NCI-H2171 (cell line): ENCODE measurements at places on chromosomes 13 and 19.

- DNase-seq, result no peak
These were observed 891.7 kb upstream of the SLC10A2 start for GRCh38 chr13:103957939-103958338.

DNA sequence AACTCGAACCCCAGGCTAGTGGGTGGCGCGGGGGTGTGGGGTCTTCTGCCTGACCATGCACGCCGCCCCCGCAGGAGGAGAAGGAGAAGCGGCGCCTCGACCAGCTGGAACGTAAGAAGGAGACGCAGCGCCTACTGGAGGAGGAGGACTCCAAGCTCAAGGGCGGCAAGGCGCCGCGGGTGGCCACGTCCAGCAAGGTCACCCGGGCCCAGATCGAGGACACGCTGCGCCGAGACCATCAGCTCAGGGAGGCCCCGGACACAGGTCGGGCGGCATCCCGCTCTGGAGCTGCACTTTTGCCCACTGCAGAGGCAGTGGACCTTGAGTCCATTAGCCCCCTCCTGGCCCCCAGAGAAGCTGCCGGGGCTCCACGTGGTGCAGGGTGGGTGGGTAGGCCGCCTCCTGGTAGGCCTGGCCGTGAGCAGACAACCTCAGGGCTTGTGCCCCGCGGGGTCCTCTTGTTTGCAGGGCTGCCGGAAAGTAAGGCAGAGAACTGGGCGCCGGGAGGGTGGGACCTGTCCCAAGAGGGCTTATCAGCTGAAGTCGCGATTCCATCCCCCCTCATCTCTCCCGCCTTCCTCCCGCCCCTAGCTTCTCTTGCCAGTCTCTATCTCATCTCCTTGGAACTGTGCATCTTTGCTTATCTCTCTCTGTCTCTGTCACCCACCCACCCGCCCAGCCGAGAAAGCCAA, 9.9 kb downstream of the CCDC124 start:
- DNase-seq, result peak; percentile 61

GRCh38 chr13:101941095-101941783, 460.6 kb downstream of the FGF14 start:
- DNase-seq, result peak; percentile 15

DNA sequence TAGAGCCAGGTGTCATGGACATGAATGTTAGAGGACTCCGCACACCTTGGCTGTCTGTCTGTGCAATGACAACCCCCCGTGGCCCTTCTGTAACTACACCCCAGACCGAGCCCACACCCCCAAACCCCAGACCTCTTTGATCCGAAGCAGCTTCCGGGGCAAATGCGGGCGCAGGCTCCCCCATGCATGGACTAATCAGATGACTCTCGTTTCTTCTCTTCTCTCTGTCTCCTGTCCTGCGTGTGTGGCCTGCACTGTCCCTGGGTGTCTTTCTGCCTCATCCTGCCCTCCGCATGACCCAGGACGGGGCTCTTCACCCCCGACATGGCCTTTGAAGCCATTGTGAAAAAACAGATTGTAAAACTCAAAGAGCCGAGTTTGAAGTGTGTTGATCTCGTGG, 38.9 kb downstream of the TMED1 start:
- DNase-seq, result no peak

- DNase-seq, result no peak
These were observed 1.4 kb downstream of the PARP4 start for GRCh38 chr13:24511019-24511815.

- DNase-seq, result no peak
These were observed 34.7 kb upstream of the DOCK9 start for GRCh38 chr13:99012539-99012938.

GRCh38 chr19:30387311-30388115, 15.3 kb downstream of the ZNF536 start:
- DNase-seq, result no peak

DNA sequence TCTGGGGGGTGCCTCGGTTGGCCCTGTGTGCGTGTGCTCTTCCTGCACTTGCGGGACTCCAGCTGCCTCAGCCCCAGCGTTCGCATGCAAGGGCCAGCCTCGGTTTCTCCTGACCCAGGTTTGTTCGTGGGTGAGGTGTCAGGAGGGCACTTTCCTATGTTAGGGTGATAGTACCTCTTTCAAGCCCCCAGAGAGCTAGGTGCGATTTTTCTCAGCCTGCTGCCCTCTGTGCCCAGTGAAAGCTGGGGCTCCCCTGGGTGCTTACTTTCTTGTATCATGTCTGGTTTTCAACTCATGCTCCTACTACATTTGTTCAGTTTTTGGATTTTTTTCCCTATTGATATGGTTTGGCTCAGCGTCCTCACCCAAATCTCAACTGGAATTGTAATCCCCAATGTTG, 289.2 kb downstream of the TEX29 start:
- DNase-seq, result no peak

DNA sequence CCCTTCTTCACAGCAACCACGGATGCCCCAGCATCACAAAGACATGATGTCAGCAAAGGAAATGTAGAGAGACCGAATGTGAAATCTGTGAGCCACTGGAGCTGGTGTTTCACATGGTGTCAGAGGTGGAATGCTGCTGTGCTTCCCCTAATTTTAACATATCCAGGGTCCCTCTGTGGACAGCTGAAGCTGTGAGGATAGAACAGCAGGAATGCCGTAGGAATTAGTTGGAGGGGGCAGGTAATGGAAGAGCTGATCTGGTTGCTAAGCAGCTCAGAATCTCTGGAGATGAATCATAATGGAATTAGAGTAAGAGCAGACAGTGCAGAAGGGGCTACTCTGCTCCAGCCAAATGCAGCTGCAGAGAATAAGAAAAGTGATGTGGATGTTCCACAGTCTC, 68.9 kb upstream of the ZNF835 start:
- no peak for DNase-seq

DNA sequence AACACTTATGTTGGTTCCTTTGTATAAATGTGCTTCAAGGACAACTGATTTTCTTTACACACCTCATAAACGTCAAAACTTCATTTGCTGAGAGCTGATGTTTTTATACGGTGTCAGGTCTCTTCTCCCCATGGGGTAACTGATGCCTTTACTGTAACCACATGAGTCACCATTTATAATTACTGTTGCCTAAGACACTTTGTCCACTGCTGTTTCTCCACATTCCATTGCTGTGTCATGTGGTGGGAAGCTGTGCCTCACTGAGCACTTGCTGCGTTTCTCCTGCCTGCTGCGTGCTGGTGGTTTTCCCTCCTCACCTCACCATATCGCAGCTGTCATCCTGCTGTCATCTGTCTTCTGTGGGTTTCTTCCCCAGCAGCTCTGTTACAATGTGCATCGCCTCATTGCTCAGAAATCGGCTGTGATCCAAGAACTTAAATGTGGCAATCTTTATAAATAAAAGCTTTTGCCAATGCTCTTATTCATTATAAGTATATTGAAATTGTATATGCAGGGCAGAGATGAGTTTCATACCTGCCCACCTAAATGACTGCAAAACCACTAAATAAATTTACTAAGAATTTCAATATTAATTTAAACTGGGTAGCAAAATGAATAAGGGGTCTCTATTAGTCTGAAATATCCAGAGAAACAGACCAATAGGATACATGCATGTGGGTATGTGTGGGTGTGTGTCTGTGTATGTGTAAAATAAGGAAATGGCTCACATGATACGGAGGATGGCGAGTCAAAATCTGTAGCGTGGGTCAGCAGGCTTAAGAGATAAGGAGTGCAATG, 547.0 kb upstream of the SLITRK5 start:
- no peak for DNase-seq

- no peak for DNase-seq
These were observed 8.9 kb upstream of the ELF1 start for GRCh38 chr13:41028051-41028450.

- DNase-seq, result no peak
These were observed 80.7 kb upstream of the SLITRK5 start for GRCh38 chr13:87590518-87590917.

DNA sequence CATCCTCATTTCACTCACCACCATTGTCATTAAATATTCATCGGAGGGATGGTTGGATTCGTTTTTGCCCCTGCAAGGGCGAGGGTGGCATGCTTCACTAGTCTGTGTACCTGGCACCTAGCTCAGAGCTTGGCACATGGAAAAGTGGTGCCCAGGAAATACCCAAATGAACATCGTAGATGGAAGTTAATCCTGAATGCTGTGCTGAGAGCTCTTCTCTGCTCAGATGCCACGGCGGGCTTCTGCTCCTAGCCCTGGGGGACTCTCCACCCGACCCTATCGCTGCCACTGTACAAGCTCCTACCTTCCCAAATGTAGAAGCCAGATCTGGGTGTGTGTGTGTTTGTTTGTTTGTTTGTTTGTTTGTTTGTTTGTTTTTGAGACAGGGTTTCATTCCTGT, 113.0 kb upstream of the ZNF507 start:
- DNase-seq, result no peak
